Panc1 (cell line): ENCODE measurements at places on chromosomes 1 and 21. TPM values are rescaled to one million over a fixed set of nuclear protein-coding genes. Genes with fewer than 3 reads are reported as not detected.

VANGL1 gene
- total RNA-seq: 22.7 TPM

FBXO42 gene
- 25.7 TPM for total RNA-seq

DNA sequence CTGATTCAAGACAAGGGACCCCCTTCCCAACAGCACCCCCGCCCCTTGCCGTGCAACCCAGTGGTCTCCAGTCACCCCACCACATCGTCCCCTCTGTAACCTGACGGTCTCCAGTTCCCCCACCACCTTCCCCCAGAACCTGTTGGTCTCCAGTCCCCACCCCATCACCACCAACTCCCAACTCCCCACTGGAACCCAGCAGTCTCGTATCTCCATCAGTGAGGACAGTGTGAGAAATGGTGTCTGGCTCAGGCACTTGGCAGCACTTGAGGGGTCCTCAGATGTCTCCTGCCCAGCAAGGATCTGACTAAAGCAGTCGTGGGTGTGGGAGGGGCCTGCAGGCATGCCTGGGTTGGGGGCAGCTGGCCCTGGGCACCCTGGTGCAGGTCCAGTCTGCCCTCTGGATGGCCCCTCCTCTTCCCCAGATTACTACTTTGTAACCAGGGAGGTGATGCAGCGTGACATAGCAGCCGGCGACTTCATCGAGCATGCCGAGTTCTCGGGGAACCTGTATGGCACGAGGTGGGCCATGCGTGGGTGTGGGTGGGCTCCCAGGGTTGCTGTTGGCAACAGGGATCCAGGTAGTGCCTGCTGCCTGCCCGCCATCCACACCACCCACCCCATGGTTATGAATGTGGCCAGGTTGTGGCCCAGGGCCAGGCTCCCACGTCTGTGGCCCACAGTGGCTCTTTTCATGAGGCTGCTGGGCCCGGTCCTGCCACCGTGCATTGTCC, 3.1 kb upstream of the GJC2 start:
- no peak for DNase-seq

- no peak for DNase-seq
Measured at GRCh38 chr1:170808216-170808885, 127.0 kb upstream of the MROH9 start.

- no peak for DNase-seq
Measured at GRCh38 chr1:37553598-37553926, 531 bp downstream of the SNIP1 start.
